ENCODE measurements at places on chromosomes 1 and 21.

DNA sequence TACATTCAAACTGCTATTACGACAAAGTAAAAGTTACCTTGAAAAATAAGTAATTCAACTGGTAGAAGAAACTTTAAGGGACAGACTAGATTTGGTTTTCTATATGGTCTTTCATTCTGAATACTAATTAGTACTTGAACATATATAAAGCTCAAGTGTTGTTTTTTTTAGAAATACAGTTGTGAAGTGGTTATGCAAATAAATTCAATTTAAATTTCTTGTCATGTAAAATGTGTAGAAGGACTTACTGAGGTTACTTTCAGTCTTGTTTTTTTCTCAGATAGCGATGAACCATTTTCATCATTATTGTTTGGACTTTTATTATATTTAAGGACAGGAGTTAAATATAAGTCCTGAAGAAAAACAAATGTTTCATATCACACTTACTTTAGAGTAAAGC lies 24.4 kb downstream of the HS2ST1 start:
- DNase-seq = no peak

- DNase-seq = no peak
Measured at GRCh38 chr1:50471967-50472366, 48.7 kb upstream of the DMRTA2 start.

GRCh38 chr1:198373376-198373775 lies 167.1 kb downstream of the ATP6V1G3 start:
- DNase-seq = peak; percentile 22

DNA sequence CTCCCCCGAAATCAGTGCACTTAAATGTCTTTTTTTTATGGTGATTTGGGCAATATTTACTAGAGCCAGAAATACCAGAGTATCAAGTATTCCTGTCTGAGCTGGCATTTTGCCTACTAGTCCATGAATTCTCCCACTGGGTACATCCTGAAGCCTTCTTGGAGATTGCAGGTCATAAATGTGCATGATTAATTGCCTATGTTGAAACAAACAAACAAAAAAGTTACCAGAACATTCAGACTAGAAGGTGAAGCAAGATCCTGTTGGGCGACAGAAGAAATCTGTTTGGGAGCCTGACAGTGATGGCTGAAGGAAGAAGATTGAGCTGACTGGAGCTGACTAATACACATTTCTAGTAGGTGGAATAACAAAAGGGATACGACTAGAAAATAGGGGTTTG lies 127.4 kb upstream of the NRIP1 start:
- no peak for DNase-seq

GRCh38 chr1:205012391-205013140 lies 30.4 kb upstream of the CNTN2 start:
- no peak for DNase-seq

All from mesenchymal stem cell (in vitro differentiated cells and primary cell).